ENCODE measurements at places on chromosomes 16 and 17.

DNA sequence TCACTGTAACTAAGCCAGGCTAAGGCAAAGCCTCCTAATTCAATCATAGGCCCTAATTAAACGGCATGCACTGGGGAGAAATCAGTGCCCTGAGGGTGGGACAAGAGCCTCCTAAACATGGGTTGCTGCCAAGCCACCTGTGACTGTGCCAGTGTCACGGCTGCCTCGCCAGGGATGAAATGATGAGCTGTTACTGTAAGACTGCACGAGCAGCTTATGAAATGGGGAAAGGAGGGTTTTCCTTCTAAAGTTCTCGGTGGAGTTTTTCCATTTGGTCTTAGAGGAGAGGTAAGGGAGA lies 12.7 kb downstream of the TMEM11 start:
- no peak for DNase-seq

GRCh38 chr16:87694441-87695125 lies 71.2 kb downstream of the KLHDC4 start:
- DNase-seq, result no peak

- DNase-seq, result no peak
Measured at GRCh38 chr16:82657239-82657638, 30.5 kb downstream of the CDH13 start.

- no peak for DNase-seq
Measured at GRCh38 chr16:11792410-11793241, 4.4 kb downstream of the ZC3H7A start.

- no peak for DNase-seq
Measured at GRCh38 chr16:23634461-23635036, 6.6 kb downstream of the PALB2 start.

DNA sequence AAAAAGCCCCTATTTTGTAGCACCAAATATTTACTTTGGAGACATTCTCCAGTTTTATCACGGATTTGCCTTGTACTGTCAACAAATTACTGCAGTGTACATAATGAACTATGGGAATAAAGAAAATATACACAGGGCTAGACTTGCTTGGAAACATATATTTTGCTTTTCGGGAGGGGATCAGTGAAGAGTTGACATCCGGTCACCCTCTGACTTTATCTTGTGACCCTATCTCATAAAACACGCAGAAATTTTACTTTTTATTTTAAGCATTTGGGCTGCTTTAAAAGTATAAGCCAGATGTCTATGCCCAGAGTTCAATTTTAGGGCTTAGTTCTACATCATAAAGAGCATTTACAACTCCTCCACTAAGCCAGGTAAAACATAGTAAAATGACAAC lies 630.7 kb downstream of the TOX3 start:
- DNase-seq, result no peak

- DNase-seq, result no peak
Measured at GRCh38 chr16:27246439-27246838, 22.1 kb downstream of the NSMCE1 start.

DNA sequence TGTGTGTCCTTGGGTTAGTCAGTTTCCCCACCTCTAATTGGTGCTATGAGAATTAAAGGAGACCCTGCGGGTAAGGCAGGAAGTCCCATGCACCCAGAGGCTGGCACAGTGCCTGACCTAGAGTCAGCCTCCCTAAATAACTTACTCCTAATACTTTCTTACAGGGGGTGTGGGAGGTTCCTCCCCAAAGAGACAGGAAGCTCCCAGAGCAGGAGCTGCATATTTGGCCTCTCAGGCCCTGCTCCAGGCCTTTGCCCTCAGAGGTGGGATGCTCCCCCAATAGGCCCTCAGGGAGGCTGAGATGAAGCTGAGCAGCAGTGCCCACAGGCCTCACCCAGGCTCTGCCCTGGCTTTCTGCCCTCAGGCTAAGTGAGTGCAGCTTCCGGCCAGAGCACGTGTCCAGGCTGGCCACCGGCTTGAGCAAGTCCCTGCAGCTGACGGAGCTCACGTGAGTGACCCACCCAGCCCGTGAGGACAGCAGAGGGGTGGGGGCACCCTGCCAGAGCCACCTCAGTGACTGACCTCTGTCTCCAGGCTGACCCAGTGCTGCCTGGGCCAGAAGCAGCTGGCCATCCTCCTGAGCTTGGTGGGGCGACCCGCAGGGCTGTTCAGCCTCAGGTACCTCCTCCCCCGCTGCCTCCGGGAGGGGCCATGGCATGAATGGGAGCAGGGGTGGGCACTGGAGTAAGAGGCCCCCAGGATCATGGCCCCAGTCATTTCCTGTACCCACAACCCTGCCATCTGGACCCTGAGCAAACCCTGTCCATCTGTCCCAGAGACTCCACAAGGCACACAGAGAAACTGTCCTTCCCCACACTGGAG lies 31.1 kb upstream of the CPNE2 start:
- no peak for DNase-seq

DNA sequence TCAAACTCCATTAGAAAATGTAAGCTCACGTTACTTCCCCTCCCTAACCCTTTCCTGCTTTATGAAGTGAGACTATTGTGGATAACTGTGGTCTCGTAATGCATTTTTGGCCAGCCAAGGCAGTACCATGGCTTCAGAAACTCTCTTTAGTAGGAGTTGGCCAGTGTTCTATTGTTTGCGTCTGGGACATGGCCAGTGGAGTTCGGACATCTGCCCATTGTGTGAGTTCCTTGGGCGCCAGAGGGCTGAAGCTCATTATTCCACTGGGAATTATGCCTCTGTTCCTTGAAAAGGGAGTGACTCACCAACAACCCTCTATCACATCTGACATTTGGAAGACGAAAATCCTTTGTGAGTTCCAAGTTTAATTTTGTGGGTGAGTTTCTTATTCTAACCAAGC lies 319.5 kb upstream of the SOX9 start:
- no peak for DNase-seq

DNA sequence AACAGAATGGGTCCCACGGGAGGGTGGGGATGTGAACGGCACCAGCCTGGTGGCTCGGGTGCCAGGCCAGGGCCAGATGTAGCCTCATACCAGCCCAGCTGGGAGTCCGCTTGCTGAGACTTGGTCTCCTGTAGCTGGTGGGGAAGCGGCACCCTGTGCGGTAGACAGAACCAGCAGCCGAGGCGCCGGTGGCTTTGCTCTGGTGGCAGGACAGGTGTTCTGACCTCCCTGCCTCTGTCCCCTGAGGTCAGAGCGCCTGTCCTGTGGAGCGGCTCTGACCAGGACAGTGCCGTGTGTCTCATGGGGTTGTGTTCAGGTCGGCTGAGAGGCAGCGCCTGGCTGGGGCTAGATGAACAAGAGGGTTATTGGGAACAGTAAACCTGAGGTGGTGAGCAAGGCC lies 20.1 kb downstream of the RAB40C start:
- no peak for DNase-seq

DNA sequence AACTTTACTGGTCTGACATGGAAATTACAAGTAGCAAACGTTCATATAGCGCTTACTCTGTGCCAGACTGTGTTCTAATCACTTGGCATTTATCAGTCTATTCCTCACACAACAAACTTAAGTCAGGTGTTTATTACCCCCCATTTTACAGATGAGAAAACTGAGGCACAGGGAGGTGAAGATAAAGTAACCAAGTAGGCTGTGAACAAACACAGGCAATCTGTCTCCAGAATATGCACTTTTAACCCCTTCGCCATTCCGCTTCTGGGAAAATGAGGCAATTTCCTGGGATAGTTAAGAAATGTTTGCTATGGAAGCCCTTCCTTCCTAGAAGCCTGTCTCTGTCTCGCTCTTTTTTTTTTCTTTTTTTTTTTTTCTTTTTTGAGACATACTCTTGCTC lies 12.2 kb upstream of the CXCL16 start:
- no peak for DNase-seq

GRCh38 chr17:83091257-83092141 lies 12.1 kb downstream of the METRNL start:
- DNase-seq, result no peak

- DNase-seq, result no peak
Measured at GRCh38 chr16:84780544-84781376, 39.0 kb upstream of the CRISPLD2 start.

- no peak for DNase-seq
Measured at GRCh38 chr17:80997424-80998117, 5.9 kb downstream of the CHMP6 start.
